ENCODE measurements at places on chromosomes 11 and 22.

GRCh38 chr11:5297721-5298323, 3.9 kb downstream of the OR51B4 start:
- peak; percentile 61 for DNase-seq

DNA sequence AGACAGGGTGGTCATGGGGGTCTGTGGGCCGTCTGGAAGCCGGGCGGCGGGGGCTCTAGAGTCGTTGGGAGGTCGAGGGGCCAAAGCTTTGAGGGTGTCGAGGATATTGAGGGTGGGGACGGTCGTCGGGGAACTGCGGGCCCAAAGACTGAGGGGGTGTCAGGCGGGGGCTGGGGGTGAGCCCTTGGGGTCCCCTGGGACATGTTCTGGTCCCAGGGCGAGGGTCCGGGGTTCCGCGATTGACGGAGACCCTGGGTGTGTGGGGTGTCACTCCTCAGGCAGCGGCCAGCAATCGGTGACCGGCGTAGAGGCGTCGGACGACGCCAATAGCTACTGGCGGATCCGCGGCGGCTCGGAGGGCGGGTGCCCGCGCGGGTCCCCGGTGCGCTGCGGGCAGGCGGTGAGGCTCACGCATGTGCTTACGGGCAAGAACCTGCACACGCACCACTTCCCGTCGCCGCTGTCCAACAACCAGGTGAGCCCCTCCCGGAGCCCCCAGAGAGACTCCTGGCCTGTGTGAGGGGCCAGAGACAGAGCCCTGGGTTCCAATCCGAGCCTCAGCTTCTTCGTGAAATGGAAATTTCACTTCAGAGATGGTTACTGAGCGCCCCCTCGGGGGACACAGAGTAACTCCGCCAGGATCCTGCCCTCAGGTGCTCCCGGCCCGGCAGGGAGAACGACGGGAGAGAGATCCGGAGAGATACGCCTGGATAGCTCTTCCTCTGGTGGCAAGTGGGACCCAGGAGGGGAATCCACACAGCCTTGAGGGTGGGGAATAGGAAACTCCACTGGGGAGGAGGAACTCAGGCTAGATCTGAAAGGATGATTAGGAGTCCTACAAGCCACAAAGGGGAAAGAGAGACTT, 714 bp downstream of the SDF2L1 start:
- DNase-seq = peak; percentile 52

DNA sequence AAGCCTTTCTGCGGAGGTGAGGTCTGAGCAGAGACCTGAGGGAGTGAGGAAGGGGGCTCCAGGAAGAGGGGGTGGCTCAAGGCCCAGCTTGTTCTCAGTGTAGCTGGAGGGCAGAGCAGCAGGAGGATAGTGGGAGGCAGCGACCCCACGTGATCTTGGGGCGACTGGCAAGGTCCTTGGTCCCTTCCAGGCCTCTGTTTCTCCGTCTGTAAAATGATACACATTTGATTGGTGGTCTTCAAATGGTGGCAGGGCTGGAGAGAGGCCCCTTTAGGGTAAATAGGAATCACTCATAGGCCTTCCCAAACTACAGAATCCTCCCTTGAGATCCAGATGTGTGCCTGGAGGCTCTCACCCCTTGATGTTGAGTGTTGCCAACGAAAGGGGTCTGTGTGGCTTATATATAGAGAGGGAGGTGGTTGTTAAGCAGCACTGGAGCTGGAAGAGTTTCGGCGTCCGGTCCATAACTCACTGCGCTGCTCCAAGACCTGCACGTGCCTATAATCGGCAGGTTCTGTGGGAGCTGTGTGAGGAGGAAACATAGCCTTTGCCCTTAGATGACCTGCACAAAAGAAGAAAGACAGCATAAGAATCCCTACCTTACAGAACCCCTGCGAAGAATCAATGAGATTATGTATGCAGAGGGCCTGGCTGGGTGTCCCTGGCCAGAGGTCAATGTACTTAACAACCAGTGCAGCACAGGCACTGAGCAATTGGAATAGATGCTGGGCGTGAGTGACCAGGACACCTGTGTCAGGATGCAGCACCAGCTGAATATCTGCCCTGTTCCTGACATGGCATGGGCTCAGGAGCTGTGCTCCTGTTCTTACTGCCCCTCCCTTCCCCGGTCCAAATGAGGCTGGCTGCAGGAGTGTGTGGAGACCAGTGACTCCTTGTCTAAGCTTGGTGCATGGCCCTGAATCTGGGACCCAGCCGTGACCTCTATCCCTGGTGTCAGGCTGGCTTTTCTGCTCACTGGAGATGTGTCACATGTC, 28.7 kb downstream of the OTOG start:
- DNase-seq = no peak

DNA sequence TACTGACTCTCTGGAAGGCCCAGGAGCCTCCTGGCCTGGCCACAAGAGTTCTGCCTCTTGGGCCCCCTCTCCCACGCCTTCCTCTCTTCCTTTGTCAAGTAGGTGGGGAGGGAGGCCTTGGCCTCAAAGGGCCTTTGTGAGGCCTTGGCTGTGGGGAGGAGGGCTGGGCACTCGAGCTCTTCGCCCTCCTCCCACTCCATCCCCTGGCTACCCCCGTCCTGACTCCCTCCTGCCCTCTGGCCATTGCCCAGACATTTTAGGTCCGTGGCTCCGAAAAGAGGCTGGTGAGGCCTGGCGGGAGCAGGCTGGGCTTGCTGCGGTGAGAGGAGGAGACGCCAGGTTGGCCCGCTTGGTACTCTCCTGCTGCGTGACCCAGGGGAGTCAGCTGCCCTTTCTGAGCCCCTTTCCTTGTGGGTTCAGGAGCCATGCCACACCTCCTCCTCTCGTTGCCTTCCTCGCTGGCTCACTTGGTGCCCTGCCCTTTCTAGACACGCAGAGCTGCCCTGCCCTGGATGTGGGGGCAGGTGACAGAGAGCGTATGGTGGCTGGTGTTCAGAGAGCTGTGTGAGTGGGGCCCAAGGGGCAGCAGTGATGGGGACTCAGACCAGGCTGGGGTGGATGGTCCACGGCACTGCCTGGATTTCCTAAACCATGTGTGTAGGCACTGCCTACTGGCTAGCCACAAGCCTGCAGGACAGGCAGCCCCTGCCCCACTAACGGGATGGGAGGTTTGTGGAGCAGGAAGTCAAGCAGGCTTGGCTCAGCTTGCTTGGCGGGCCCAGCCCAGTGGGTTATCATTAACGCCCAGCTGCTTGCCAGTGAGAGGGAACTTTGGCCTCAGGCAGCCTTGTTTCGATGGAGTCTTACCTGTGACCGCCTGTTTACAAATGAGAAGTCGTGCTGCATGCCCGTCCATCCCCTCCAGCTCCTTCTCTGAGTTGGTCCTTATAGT, 15.8 kb upstream of the OMP start:
- no peak for DNase-seq

Data from fibroblast of the aortic adventitia (primary cell).